ENCODE measurements at places on chromosomes 1 and 21.

- no peak overlapping the region for H3K27ac ChIP-seq
- H3K36me3 ChIP-seq = peaks cover 84% of the 10 kb centered on the region
- no peaks in the 10 kb centered on the region for H3K27me3 ChIP-seq
- no peak for DNase-seq
These were observed 85.5 kb downstream of the PIK3CD start for GRCh38 chr1:9737057-9737456.

DNA sequence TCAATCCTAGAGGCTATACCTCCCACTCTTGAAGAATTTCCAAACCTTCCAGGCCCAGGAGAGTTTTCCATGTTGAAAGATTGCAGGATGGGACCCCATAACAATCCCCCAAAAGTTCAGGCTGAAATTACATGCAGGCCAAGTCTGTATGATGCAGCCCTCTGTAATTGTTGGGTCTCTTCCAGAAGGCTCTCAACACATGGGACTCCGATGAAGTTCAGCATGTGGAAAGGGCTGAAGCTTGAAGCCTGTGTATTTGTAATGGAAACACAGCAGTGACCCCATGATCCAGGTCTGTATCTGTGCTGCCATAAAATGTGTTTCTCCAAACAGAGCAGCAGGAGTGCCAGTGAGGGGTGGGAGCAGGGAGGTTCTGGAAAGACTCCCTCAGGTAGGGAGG is 202.5 kb upstream of the LYPLAL1 start:
- DNase-seq = no peak
- no peaks in the 10 kb centered on the region for H3K36me3 ChIP-seq
- H3K4me3 ChIP-seq = no peak overlapping the region
- no peaks in the 10 kb centered on the region for H3K27me3 ChIP-seq

- no peak overlapping the region for H3K4me3 ChIP-seq
- H3K27me3 ChIP-seq = no peaks in the 10 kb centered on the region
- H3K36me3 ChIP-seq = no peaks in the 10 kb centered on the region
These were observed 28.0 kb upstream of the PLEKHG5 start for GRCh38 chr1:6519491-6519934.

GRCh38 chr1:59499943-59500569 is 203.2 kb downstream of the FGGY start:
- H3K4me1 ChIP-seq = no peaks in the 10 kb centered on the region
- no peak for DNase-seq
- no peak overlapping the region for H3K4me3 ChIP-seq

DNA sequence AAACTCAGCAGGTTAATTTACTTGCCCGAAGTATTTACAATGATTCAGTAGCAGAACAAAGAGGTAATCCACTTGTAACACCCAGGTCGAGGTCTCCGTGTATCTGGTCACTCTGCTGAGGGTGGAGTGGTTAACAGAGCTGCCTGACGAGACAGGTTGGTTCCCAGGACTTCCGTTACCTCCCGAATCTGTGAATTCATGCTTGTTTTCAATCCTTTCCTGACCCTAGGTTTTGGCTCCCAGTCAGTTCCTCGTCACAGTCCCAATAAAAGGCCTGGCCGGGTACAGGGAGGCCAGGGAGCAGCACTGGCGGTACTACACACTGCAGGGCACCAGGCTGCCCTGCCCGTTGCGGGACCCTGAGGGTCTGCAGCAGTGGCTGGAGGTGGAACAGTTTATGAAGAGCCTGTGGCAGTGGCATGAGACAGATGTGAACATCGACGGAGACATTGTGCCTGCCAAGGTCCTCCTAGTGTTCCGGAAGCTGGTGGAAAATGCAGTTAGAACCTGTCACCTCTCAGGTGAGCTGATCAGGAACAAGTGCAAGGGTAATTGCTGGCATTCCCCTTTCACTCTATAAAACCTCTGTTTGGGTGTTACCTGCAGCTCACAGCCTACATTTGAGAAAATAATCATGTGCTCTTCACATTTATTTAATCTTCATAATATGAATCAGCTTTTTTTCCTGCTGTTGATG is 12.8 kb downstream of the MAB21L3 start:
- H3K4me3 ChIP-seq = no peak overlapping the region
- no peak for DNase-seq
- H3K27ac ChIP-seq = no peak overlapping the region
- H3K36me3 ChIP-seq = no peaks in the 10 kb centered on the region

DNA sequence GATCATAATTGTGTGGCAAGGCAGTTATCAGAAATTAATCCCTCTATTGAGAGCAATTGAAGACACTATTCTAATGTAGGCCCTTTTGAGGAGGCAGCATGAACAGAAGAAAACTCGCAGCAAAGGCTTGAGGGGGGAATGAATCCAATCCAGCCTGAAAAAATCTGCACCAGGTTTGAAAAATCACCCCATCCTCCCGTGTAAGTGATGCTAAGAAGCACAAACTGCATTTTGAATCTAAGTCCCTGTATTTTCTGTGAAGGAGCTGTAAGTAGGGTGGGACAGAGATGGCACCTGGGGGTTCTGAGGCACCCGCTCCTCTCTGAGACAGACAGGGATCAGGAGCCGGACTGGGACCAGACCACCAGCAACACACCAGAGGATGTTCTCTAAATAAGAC is at the start of gene CRB1:
CRB1 (plus strand) TSS at position 241 of the 400 bp plus-strand sequence. CDS start 161 bp downstream, outside the sequence.
- H3K4me3 ChIP-seq = no peak within 1 kb of the TSS
- DNase-seq = no peak
- no peak within 1 kb of the TSS for H3K27ac ChIP-seq

GRCh38 chr1:65207317-65207716 is 59.3 kb downstream of the AK4 start:
- no peaks in the 10 kb centered on the region for H3K36me3 ChIP-seq
- H3K4me1 ChIP-seq = no peaks in the 10 kb centered on the region
- no peaks in the 10 kb centered on the region for H3K27me3 ChIP-seq

DNA sequence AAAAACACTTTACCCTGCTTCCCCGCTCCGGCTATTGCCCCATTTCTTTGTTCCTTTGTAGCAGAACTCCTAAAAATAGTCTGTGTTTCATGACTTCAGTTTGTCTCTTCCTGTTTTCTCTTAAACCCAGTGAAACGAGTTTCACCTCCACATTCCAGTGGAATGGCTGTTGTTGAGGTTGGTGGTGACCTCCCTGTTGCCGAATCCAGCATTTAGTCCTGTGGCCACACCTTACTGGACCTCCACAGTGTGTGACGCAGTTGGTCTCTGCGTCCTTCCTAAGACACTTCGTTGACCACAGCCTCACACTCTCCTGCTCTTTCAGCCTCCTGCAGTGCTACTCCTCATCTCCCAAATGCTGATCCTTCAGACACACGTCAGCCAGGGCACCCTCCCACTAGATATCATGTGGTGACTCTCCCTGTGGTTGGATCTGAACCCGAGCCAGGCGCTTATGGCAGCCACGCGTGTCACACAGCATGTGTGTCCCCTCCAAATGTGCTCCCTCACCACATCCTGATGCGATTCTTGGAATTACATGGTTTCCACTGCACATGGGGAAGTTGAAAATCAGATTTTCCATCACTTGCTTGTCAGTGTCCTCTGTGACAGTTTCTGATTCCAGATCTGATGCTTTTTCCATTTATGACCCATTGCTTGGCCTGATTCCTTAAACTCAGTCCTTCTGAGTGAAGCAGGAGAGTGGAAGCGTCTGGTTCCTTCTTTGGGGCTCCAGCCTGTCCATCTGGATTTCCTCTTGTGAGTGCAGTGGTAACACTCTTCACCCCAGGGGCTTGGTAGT is 99.1 kb upstream of the ARTN start:
- no peaks in the 10 kb centered on the region for H3K36me3 ChIP-seq
- no peak overlapping the region for H3K4me3 ChIP-seq
- peaks cover 3% of the 10 kb centered on the region for H3K4me1 ChIP-seq

GRCh38 chr1:172903581-172904220 is 147.0 kb downstream of the TNFSF18 start:
- H3K4me1 ChIP-seq = peaks cover 10% of the 10 kb centered on the region
- no peak overlapping the region for H3K27ac ChIP-seq
- H3K27me3 ChIP-seq = no peaks in the 10 kb centered on the region
- DNase-seq = no peak
- no peaks in the 10 kb centered on the region for H3K36me3 ChIP-seq

GRCh38 chr1:119245881-119246280 is 105.4 kb upstream of the WARS2 start:
- H3K27me3 ChIP-seq = no peaks in the 10 kb centered on the region
- no peak overlapping the region for H3K27ac ChIP-seq
- no peak overlapping the region for H3K4me3 ChIP-seq
- H3K4me1 ChIP-seq = no peaks in the 10 kb centered on the region
- DNase-seq = no peak
- no peaks in the 10 kb centered on the region for H3K36me3 ChIP-seq

- no peak for DNase-seq
- no peaks in the 10 kb centered on the region for H3K4me1 ChIP-seq
- no peaks in the 10 kb centered on the region for H3K36me3 ChIP-seq
- no peaks in the 10 kb centered on the region for H3K27me3 ChIP-seq
- no peak overlapping the region for H3K4me3 ChIP-seq
These were observed 323.7 kb downstream of the PLPP3 start for GRCh38 chr1:56255516-56256152.

DNA sequence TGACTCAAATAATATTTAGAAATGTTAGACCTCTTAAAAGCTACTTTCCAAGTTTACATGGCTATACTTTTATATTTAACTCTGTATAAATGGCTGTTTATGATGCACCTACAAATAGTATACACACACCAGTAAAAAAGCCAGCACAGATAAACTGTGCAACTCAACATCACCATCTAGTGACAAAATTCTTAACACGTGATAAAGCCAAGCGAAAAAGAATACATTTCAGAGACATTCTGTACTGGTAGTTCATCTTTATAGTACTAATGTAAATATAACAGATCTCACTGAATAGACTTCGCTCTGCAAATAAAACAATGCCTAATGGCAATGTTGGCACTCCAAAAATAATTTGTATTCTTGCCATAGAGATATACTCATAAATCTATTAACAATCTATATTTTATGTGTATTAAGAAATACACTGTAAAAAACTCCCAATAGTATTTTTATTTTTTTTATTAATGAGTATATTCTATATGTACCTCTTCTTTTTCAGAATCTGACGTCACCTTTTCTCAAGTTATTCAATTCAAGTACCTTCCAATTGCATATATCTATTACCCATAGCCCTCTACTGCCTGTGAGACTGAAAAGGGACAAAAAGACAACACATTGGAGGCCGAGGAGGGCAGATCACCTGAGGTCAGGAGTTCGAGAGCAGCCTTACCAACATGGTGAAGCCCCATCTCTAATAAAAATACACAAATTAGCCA is 100.2 kb downstream of the DPYD start:
- H3K4me3 ChIP-seq = no peak overlapping the region
- no peak overlapping the region for H3K27ac ChIP-seq
- no peaks in the 10 kb centered on the region for H3K4me1 ChIP-seq
- no peaks in the 10 kb centered on the region for H3K27me3 ChIP-seq

DNA sequence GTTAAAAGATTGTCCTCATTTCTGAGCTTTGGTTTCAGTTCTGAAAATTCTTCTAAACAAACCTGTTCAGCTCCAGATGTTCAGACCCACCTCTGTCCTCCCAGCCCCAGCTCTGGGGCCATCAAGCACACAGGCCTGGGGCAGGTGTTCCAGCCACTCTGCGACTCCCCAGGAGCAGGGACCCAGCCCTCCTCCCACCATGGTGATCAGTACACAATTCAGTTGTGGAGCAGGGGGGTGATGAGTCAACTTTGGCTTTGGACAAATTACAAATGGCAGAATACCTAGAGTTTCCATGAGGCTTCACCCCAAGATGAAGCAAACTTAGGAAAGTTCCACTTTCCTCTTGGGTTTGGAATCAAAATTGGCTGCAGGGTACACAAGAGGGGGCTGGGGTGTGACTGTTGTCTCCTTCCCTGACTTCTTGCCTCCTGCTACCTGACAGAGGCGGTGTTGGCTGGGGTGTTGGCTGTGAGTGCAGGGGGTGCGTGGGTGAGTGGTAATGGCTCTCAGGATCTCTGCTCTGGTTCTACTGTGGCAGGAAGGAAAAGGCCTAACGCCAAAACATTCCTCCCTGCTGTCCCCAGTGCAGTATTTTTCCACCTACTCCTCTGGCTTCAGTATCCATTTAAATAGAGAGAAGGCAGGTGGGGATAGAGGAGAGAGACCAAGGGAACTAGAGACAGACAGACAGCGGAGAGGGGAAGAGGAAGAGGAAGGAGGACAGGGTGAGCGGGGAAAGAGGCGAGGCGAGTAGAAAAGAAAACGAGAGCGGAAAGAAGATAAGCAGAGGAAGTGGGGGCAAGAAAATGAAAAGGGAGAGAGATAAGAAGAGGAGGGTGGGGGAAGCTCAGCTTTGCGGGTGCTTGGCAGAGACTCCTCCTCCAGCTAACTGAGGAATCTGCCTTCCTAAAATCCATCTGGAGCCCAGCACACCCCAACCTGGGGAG is 20.6 kb upstream of the LRRN2 start:
- H3K4me3 ChIP-seq = no peak overlapping the region
- no peak for DNase-seq
- no peaks in the 10 kb centered on the region for H3K27me3 ChIP-seq
- H3K27ac ChIP-seq = no peak overlapping the region
- H3K4me1 ChIP-seq = peaks cover 19% of the 10 kb centered on the region
- no peaks in the 10 kb centered on the region for H3K36me3 ChIP-seq

DNA sequence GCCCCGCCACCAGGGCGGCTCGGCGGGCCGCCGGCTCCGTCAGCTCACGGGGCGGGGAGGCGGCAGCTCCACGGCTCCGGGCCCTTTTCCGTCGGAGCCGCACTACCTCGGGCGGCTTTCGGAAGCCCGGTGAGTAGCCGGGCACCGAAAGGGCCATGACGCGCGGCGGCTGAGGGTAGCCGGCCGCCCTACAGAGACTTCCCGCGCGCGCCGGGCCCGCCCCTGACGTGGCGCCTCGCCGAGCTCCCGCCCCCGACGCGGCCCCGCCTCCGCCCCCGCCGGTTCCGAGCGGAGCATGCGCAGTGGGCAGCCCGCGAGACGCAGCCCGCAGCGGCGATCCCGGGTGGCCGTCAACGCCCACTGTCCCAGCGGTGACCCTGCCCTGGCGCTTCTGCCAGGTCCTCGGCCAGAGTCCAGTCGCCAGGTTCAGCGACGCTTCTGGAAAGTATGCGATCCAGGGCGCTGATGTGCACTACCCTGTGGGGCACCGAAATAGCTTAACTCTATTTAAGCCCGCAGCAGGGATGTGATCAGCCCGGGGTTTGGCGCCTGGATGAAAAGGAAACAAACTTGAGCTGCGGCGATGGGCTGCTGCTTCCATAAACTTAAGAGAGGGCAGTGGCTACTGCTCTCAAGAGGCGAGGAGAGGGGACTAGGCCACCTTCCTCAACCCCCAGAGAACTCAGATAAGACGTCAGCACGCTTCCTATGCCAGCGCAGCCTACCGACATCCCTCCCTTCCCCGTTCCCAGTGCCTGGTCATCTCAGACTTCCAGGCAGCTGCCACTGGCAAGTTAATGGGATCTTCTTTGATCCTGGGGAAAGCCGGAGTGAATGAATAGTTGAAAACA is at the start of gene DONSON:
DONSON (minus strand) TSS at position 200 of the 851 bp plus-strand sequence; CDS start at position 157, 43 bp downstream.
- H3K4me1 ChIP-seq = peaks cover 5% of the 10 kb centered on the region
- peak within 1 kb of the TSS; percentile 63 for H3K4me3 ChIP-seq
- H3K27ac ChIP-seq = peak within 1 kb of the TSS; percentile 89
- H3K36me3 ChIP-seq = no peaks in the 10 kb centered on the region
